ENCODE measurements at places on chromosomes 7 and 10. TPM values are rescaled to one million over a fixed set of nuclear protein-coding genes. Genes with fewer than 3 reads are reported as not detected.

- peak overlapping the region; percentile 90 for H3K27ac ChIP-seq
- peak; percentile 82 for DNase-seq
- no peaks in the 10 kb centered on the region for H3K27me3 ChIP-seq
- H3K36me3 ChIP-seq: no peaks in the 10 kb centered on the region
- peaks cover 13% of the 10 kb centered on the region for H3K4me1 ChIP-seq
These were observed 120.6 kb downstream of the LYZL1 start for GRCh38 chr10:29409241-29410054.

- H3K4me3 ChIP-seq: no peak overlapping the region
- H3K27me3 ChIP-seq: peaks cover 26% of the 10 kb centered on the region
- H3K36me3 ChIP-seq: no peaks in the 10 kb centered on the region
These were observed 11.6 kb upstream of the MNX1 start for GRCh38 chr7:157021871-157022680.

DNA sequence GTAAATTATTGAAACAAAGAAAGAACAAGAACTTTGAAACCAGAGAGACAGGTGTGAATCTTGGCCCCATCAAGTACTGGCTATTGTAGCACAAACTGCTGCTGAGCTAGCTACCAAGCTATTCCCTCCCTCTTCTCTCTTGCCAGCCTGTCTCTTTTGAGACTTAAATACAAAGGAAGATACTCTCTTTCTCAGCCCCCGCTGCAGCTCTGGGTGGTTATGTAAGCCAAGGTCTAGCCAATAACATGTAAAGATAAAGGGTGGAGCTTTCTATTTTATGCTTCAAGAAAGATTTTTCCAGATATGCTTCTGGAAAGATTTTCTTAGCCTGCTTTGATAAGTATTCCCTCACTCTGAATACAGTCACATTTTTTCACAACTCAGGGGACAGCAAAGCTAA lies 17.2 kb downstream of the BAZ1B start:
- H3K4me1 ChIP-seq: no peaks in the 10 kb centered on the region
- H3K4me3 ChIP-seq: no peak overlapping the region
- H3K27me3 ChIP-seq: no peaks in the 10 kb centered on the region
- H3K27ac ChIP-seq: no peak overlapping the region

ZNF488 gene
- 0.37 TPM for total RNA-seq

CRHR2 gene
- total RNA-seq: not detected

SOSTDC1 gene
- 6.1 TPM for total RNA-seq

- H3K27me3 ChIP-seq: no peaks in the 10 kb centered on the region
- no peak overlapping the region for H3K27ac ChIP-seq
- no peak for DNase-seq
- H3K36me3 ChIP-seq: peaks cover 5% of the 10 kb centered on the region
- no peaks in the 10 kb centered on the region for H3K4me1 ChIP-seq
These were observed 47.3 kb downstream of the RSBN1L start for GRCh38 chr7:77743518-77743917.

GRCh38 chr10:95663496-95663895 lies 7.0 kb upstream of the ALDH18A1 start:
- H3K4me3 ChIP-seq: no peak overlapping the region
- no peak overlapping the region for H3K27ac ChIP-seq
- no peak for DNase-seq
- H3K27me3 ChIP-seq: no peaks in the 10 kb centered on the region
- peaks cover 12% of the 10 kb centered on the region for H3K36me3 ChIP-seq

EFCAB10 gene
- 23.2 TPM for total RNA-seq

NPSR1 gene
- not detected for total RNA-seq

GRCh38 chr7:28953633-28954032 lies 4.5 kb downstream of the TRIL start:
- no peaks in the 10 kb centered on the region for H3K27me3 ChIP-seq
- peaks cover 33% of the 10 kb centered on the region for H3K4me1 ChIP-seq
- no peak overlapping the region for H3K4me3 ChIP-seq
- H3K27ac ChIP-seq: no peak overlapping the region

DNA sequence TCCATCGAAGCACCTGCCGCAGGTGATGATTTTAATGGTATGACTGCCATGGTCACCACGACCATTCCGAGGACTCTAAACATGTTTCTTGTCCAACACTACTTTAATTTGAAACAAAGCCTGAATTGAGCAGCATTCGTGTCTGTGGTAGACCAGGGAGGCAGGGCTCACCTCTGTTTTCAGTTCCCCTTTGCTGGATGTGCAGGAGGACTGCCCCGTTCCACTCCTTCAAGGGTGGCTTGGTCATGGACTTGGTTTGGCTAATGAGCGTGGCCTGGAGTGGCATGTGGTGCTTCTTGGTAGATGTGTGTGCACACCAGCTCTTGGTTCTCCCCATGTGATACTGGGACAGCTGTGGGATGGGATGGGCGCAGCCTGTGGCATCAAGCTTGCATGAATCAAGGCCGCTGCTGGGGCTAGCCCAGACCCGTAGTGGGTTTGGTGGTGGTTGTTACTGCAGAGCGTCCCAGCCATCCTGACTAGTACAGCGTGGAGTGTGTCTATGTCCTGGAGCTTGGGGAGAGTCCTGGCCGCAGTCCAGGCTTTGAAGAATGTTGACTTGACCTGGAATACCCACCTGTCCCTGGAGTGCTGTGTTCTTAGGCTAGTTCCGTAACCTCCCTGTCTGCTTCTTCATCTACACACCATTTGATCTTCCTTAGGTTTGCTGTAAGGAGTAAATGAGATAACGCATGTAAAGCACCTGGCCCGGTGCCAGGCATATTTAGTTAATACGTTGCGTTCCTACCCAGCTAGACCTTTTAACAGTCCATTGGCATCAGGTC lies 34.8 kb downstream of the MGMT start:
- H3K27me3 ChIP-seq: no peaks in the 10 kb centered on the region
- H3K36me3 ChIP-seq: peaks cover 3% of the 10 kb centered on the region
- no peaks in the 10 kb centered on the region for H3K4me1 ChIP-seq
- H3K4me3 ChIP-seq: no peak overlapping the region

DNA sequence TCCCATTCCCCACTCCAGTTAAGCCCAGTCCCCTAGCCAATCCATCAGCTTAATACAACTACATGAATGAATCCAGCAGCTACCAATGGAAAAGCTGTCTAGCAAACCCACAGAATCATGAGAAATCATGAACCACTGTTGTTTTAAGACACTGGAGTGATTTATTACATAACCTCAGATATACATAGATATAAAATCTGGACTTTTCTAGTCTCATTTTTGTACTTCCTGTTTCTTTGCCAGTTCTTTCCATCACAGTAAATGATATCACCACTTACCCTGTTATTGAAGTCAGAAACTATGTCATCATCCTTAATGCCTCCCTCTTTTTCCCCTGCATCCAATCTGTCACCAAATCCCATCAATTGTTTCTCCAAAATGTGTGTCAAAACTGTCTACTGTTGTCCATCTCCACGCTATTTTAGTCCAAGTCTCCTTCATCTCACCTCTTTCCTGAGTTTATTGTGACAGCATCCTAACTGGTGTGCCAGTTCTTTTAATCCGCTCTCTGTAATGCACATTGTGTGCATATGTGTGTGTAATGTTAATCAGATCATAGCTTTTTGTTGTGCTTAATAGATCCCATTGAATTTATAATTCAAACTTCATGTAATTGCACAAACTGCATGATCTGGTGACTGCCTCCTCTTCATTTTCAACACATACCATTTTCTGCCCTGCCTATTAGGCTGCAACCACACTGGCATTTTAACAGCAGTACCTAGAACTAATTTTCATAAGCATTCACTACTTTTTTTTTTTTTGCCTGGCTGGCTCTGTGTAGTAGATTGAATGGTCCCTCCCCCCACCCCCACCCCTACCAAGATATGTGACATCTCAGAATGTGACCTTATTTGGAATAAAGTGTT lies 56.0 kb downstream of the MKLN1 start:
- no peaks in the 10 kb centered on the region for H3K4me1 ChIP-seq
- H3K27me3 ChIP-seq: no peaks in the 10 kb centered on the region
- H3K36me3 ChIP-seq: no peaks in the 10 kb centered on the region
- DNase-seq: no peak
- H3K27ac ChIP-seq: no peak overlapping the region

FAM180A gene
- total RNA-seq: 2.1 TPM

DNA sequence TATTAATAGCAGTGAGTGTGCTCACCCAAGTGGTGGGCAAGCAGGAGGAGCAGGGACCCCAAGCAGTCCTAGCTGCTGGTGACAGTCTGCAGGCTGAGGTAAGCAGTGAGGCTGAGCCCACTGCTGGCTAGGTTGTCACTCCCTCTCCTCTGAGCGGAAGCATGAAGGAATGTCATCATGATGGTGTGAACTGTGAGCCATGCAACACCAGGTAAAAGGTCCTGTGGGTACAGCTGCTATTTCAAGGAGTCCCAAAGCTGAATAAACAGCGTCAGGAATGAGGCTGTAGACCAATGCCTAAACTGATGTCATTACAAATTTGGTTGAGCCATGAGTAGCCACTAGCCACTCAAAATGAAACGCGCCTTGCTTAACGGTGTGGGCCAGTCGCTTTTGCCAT lies 126.1 kb downstream of the RNF32 start:
- H3K4me3 ChIP-seq: no peak overlapping the region
- DNase-seq: no peak
- H3K27me3 ChIP-seq: no peaks in the 10 kb centered on the region
- no peak overlapping the region for H3K27ac ChIP-seq
- peaks cover 4% of the 10 kb centered on the region for H3K36me3 ChIP-seq
- no peaks in the 10 kb centered on the region for H3K4me1 ChIP-seq

DNA sequence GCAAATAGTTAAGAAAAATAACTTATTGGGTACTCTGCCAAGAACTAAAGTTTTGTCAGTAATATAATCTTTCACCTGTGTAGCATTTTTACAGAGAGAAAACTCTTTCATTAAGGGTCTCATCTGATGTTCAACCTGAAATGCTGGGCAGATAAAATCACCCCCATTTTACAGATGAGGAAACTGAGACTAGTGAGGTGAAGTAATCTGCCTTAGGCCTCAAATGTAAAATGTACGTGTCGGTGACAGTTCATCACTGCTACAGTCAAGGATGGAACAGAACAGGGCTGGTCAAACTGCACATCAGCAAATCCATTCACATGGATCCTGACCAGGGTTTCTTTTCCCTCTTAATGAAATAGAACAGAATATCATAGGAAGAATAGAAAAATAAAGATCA lies 121.8 kb downstream of the RAPGEF5 start:
- no peak for DNase-seq
- H3K36me3 ChIP-seq: no peaks in the 10 kb centered on the region
- H3K27me3 ChIP-seq: no peaks in the 10 kb centered on the region
- H3K4me3 ChIP-seq: no peak overlapping the region
- H3K4me1 ChIP-seq: no peaks in the 10 kb centered on the region

DNA sequence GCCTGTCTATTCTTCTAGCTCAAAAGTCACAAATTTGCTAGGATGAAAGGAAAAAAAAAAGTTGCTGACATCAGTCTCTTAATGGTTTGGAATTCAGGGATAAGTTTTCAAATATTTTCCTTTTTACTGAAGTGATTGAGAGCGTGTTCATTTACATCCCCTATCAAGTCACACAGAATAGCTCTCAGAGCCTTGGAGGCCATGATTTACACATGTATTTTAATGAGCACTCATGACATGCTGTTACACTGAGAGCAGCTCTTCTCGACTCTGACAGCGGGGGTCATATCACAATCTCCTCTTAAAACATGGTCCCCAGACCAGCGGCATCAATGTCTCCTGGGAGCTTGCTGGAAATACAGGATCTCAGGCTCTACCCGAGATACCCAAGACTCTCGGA lies 232.7 kb downstream of the POU6F2 start:
- H3K27me3 ChIP-seq: no peaks in the 10 kb centered on the region
- no peak overlapping the region for H3K27ac ChIP-seq
- H3K4me3 ChIP-seq: no peak overlapping the region
- H3K36me3 ChIP-seq: no peaks in the 10 kb centered on the region
- no peaks in the 10 kb centered on the region for H3K4me1 ChIP-seq

GRCh38 chr10:111129363-111129762 lies 52.5 kb downstream of the ADRA2A start:
- no peaks in the 10 kb centered on the region for H3K27me3 ChIP-seq
- no peak overlapping the region for H3K4me3 ChIP-seq
- H3K4me1 ChIP-seq: no peaks in the 10 kb centered on the region
- H3K27ac ChIP-seq: no peak overlapping the region

GRCh38 chr7:127870231-127870907 lies 160.9 kb downstream of the LRRC4 start:
- no peaks in the 10 kb centered on the region for H3K27me3 ChIP-seq
- H3K27ac ChIP-seq: no peak overlapping the region
- peaks cover 11% of the 10 kb centered on the region for H3K4me1 ChIP-seq
- no peaks in the 10 kb centered on the region for H3K36me3 ChIP-seq
- no peak overlapping the region for H3K4me3 ChIP-seq
- no peak for DNase-seq

DNA sequence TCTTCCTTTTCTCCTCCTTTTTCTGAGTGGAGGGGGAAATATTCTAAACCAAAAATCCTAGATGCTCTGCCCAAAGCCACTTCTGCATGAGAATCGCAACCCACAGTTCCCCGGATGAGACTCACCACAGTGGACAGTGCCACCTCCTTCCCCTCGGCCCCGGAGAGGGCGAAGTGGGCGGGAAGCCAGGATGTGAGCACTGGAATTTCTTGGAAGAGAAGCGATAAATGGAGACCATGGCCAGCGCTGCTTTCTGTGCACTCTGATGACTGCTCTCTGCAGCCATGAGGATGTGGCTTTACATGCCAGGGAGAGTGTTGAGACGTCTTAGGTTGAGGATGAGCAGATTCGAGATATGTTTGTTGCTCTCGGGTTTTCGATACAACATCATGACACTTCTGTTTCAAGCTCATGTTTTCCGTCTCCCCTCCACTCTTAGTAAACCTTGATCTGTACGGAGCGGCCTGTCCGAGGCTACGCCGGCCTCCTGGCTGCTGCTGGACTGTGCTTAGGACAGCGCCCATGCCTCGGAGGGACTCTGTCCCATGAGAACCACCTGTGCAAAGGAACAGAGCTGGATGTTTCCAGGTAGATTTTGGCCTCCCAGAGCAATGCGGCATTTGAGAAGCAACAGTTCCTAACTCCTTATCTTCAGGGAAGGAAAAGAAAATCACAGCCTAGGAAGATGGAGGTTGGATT lies 414.6 kb upstream of the FOXK1 start:
- peak; percentile 70 for DNase-seq
- no peaks in the 10 kb centered on the region for H3K27me3 ChIP-seq
- H3K4me1 ChIP-seq: peaks cover 5% of the 10 kb centered on the region

KIAA1549 gene
- total RNA-seq: 5.5 TPM

GRCh38 chr7:96084881-96085553 lies 236.9 kb downstream of the SLC25A13 start:
- H3K27me3 ChIP-seq: no peaks in the 10 kb centered on the region
- H3K4me3 ChIP-seq: no peak overlapping the region
- DNase-seq: no peak
- no peaks in the 10 kb centered on the region for H3K36me3 ChIP-seq
- H3K27ac ChIP-seq: no peak overlapping the region
- H3K4me1 ChIP-seq: no peaks in the 10 kb centered on the region

IQUB gene
- 5.1 TPM for total RNA-seq
